ENCODE measurements at places on chromosomes 12 and 14.

DNA sequence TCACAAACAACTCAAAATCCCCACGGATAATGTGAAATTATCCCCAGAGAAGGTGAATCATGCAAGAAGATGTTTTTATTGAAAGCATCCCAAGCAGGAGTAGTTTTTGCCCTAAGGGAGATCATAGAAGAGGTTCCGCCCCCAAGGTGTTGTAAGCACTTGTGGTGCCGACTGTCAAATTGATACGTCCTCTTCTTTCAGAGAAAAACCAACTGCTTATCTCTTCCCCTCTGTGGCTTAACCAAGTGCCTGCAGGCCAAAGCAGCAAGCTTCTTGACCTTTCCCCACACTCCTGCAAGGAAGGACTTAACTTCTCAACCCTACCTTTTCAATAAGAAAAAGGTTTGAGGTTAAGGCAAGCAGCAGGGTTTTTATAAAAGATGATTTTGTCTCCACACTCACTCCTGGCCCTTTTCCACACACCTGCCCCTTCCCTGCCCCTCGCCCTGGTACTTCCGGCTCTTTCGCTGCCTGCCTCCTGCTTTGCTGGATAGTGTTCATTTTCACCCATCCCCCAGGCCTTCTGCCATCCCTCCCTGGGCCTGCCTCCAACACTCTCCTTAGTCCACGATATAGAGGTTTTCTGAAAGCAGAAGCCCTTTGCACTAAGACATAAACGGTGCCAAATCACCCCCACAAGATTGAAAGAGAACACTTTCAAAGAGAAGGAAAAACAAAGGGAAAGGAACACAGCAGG is 114.5 kb downstream of the EGLN3 start:
- DNase-seq, result no peak

DNA sequence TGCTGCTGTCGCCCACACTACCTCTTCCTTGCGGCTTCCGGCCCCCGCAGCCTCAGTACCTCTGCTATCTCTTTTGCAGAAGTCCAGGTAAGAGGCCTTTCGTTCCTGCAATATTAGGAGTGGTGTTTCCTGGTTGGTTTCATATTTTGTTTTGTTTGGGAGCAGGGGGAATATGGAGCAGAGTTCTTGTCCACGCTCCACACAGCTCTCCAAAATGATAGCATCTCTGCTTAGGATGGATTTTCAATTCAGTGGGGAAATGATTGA is 768 bp downstream of the OXA1L start:
- DNase-seq, result no peak

- DNase-seq, result no peak
Observed at GRCh38 chr14:97709552-97709951, 912.4 kb downstream of the VRK1 start.

- no peak for DNase-seq
Observed at GRCh38 chr12:113186666-113187325, 1.3 kb downstream of the RITA1 start.

DNA sequence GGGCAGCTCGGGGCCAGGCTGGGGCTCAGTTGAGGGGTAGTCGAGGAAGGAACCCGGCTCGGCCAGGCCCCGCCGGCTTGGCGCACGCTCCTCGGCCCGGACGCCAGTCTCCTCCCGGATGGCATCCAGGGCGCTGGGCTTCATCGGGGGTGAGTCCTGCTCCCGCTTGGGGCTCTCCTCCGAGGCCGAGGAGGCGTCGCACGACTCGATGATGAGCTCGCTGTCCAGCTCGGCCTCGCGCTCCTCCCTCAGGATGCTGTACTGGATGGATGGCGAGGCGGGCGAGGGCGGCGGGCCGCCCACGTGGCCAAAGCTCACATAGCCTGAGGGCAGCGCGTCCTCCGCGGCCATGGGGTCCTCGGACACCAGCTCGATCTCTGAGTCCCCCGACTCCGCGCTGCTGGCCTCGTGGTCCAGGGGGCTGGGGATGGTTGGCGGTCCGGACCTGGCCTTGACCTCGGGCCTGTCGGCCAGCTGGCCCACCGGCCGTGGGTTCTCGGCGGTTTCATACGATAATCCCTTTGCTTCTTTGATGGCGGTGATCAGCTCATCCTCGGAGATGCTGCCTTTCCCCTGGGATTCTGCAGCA is 143.4 kb downstream of the RTN1 start:
- no peak for DNase-seq

GRCh38 chr14:103188810-103189480 is 65.7 kb downstream of the TNFAIP2 start:
- no peak for DNase-seq
